ENCODE measurements at places on chromosomes 12 and 14.

DNA sequence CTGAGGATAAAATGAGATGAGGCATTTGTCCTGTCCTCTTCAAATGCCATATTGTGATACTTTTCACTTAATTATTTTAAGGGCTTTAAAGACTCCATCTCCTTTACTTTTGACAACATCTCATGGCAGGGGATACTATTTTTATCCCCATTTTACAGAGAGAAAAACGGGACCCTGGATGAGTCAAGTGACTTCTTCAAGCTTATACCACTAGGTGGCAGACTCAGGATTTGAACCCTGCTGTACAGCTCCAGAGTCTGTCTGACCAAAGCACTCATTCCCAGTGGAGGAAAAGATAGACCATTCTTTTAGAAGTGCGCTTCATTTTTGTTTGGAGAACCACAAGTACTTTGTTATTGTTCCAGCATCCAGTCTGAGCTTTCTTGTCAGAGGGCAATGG is 1.7 kb upstream of the SMOC1 start:
- no peak for DNase-seq

DNA sequence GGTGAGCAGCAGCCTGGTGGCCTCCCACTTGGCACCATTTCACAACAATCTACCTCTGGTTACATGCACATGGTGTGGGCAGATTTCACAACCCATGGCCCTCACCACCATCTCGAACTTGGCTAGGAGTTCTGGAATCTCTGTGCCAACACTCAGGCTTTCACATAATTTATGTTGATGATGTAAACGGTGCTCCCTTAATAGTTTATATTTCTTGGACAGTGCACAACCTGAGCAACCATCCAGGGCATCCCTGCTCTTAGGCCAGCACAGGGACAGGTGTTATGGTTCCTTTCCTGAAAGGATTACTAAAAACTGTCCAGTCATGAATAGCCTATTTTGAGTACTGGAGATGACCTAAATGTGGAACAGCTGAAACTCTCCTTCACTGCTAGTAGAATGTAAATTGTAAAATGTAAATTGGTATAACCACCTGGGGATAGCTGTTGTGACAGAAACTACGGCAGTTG is 28.6 kb downstream of the ABCB9 start:
- DNase-seq, result no peak

DNA sequence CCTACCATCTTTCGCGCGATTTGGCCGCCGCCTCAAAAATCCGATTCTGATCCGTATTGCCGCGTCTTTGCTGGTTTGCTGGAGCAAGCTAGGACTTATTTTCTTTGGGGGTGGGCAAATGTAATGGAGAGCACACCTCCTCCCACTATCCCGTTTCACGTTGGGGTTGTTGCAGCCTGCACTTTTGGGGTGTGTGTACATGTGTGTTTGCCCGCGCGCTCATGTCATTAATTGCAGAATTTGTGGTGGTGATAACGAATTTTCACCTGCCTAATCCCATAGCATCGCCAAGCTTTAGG is 657 bp downstream of the METAP2 start:
- DNase-seq, result peak; percentile 59

DNA sequence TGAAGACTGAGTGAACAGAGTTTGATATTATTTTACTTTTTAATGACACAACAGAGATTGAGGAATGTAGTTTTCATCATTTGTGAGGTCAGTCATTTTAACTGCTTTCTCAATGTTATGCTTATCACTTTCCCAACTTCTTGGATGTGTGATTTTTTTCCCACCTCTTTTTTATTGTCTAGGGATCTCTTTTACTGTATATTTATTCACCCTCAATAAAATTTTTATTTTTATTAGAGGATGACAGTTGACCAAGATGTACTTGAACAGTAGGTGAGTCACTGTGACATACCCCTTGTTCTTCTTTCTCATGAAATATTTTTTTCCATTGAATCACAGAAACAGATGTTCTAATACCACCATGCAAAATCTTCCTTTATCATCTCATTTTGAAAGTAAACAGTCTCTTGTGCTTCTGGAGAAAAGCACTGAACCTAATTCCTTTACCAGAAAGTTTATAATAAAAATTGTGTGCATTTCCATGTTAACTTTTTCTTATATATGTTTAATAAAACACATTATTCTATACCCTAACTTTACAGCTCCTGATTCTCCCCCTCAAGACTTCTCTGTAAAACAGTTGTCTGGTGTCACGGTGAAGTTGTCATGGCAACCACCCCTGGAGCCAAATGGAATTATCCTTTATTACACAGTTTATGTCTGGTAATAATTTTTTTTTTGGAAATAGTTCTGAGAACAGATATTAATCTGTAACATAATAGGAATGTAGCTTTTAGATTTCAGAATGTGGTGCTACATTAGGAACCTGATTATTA is 65.9 kb downstream of the PTPRQ start:
- DNase-seq, result no peak

- DNase-seq, result no peak
Observed at GRCh38 chr14:93706360-93706955, 81.8 kb downstream of the PRIMA1 start.

GRCh38 chr12:48583728-48584127 is 13.9 kb upstream of the LALBA start:
- DNase-seq, result no peak

DNA sequence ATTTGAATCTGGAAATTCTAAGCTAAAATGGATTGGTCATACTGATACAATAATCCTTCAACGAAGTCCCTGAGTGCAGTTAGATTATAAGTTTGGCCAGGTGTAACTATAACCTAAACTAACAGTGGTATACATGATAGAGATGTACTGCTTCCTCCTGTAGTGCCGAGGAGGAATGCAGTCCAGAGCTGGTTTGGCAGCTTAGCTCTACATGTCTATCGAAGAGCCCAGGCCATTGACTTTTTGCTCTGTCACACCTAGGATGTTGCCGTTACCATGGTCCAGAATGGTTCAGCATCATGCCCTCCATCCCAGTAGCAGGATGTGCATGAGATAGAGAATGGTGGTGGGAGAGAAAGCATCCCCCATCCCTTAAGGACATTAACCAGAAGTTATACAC is 318.1 kb downstream of the ZFP36L1 start:
- DNase-seq, result no peak

GRCh38 chr12:111417290-111417689 is 11.6 kb downstream of the SH2B3 start:
- DNase-seq, result no peak

GRCh38 chr14:25351269-25351668 is 301.3 kb upstream of the STXBP6 start:
- no peak for DNase-seq

- no peak for DNase-seq
Observed at GRCh38 chr12:89597770-89598169, 71.9 kb upstream of the POC1B start.

DNA sequence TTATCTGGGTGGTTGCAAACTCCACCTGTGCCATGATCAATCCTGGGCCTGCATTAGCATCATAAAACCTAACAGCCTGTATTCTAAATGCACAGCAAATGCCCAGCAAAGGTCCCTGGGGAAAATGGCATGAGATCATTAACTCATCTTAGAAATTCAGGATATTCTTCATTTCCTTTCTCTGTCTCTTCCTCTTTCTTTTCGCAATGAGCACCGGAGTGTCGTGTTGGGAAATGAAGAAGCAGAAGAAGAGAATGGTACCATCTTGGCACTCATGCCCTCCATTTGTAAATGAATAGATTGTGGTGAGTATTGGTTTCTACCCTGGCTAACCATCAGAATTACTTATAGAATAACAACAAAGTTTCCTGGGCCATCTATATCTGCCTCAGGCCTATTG is 193.6 kb downstream of the GALC start:
- DNase-seq, result no peak

GRCh38 chr12:105428793-105429395 is 98.4 kb downstream of the C12orf75 start:
- DNase-seq, result no peak

- no peak for DNase-seq
Observed at GRCh38 chr14:72644758-72645489, 249.0 kb downstream of the DPF3 start.

DNA sequence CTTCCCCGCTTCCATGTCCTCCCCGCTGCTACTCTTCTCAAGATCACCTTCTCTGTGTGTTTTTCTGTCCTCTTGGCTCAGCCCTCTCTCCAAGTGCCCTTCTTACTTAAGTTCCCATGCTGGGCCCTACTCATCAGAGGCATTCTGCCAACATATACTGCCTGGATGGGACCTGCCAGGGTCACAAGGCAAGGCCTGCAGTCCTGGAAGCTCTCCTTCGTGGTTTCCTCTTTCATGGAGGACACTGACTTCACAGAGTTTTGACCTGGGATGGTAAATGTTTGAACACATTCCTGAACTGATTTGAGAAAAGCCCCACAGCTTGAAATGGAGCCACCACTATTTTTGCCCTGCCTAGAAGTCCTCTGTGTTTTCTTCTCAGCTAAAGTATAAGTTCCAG is 140.9 kb downstream of the TMEM30B start:
- DNase-seq, result no peak

- no peak for DNase-seq
Observed at GRCh38 chr12:112018571-112019237, 5.5 kb downstream of the ERP29 start.

GRCh38 chr14:103316721-103317121 is 17.3 kb upstream of the EIF5 start:
- no peak for DNase-seq

DNA sequence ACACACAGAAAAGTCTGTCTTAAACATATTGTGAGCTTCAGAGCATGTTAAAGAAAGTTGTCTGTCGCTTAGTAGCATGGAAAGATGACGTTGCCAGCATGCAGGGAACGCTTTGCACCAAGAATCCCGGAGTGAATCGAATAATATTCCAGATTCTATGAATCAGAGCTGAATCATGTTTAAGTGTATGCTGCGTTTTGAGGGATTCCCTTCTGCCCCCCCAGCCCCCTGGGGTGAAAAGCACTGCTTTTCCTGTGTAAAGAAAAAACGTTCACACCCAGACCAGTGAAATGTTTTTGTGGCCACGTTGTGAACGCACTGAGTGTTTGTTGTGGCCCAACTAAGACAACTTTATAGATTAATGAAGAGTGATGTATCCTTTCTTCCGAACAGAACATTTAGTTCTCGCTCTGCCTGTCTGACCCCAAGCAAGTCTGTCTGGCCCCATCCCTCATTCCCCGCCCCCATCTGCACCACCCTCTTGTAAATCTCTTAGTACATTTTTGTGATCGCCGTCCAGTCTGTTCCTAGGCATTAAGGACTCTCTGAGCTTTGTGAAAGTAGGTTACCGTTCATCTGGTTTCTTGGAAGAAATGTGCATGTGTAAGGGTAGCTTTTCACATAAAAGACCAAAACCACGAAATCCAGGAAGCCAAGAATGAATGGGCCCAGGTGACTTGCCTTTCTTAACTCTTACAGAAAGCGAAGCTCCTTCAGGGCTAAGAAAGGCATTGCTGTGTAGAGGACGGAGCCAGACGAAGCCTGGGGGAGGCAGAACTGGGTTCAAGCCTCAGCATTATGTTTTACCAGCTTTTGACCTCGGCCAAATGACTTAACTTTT is 103.0 kb downstream of the SAMD4A start:
- no peak for DNase-seq

- DNase-seq, result no peak
Observed at GRCh38 chr14:60220917-60221316, 28.1 kb upstream of the PPM1A start.

GRCh38 chr12:109894939-109895338 is 5.1 kb upstream of the TCHP start:
- no peak for DNase-seq

GRCh38 chr12:75712223-75712622 is 200.8 kb upstream of the KRR1 start:
- no peak for DNase-seq

DNA sequence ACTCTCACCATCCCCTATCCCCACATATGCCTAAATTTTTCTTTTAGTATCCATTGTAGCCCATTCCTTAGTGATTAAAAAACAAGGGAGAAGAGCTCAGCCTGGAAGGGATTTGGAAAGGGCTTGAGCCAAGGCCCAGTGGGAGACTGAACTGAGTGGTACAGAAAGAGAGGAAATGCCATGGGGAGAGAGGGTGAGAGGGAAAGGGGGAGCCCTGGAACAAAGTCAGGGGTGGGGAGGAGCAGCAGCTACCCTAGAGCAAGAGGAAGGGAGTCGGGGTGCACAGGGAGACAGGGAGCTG is 2.6 kb upstream of the ATN1 start:
- DNase-seq, result peak; percentile 35

- no peak for DNase-seq
Observed at GRCh38 chr12:14664434-14665023, 31.9 kb downstream of the GUCY2C start.

Data from nucleus accumbens (tissue), 56 donors.